Thyroid gland (tissue), 4 donors: ENCODE measurements at places on chromosomes 5 and 9. TPM values are rescaled to one million over a fixed set of nuclear protein-coding genes. Genes with fewer than 3 reads are reported as not detected.

- no peak for DNase-seq
Observed at GRCh38 chr5:100789694-100790093, 113.4 kb downstream of the ST8SIA4 start.

- DNase-seq, result no peak
Observed at GRCh38 chr5:166906991-166907713, 1384.3 kb upstream of the WWC1 start.

DNA sequence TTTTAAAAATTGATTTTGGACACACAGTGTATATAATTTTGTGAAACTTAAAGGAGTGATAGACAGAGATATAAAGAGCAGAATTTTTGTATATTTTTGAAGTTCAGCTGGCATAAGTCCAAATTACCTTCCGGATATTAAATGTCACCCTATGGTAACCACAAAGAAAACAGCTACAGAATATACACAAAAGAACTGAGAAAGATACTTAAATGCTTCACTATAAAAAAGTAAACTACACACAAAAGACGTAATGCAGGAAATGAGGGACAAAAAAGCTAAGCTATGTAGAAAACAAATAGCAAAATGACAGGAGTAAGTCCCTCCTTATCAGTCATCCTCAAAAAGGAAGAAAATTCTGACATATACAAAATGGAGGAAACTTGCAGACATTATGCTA lies 29.4 kb downstream of the HACD4 start:
- no peak for DNase-seq

DNA sequence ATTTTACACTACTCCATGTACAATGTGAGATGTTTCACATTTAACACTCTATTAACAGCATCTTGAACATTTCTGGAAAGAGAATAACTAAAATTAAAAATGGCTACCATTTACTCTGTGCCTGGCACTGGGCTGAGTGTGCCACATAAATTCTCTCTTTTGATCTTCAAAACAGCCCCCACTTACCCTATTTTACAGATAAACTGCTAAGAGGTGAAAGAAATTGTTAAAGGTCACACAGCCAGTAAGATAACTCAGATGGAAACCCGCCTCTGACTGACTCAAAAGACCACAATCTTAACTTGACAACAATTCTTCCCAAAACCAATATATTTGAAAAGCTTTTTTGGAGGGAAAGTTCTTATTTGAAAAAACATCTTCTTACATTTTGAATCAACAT lies 97.3 kb downstream of the MAPKAP1 start:
- DNase-seq, result no peak

The SMIM33 gene
- not detected for total RNA-seq

The PCDHGB7 gene
- total RNA-seq, result 19.7 TPM

GRCh38 chr5:3177338-3177737 lies 418.3 kb upstream of the IRX1 start:
- no peak for DNase-seq

DNA sequence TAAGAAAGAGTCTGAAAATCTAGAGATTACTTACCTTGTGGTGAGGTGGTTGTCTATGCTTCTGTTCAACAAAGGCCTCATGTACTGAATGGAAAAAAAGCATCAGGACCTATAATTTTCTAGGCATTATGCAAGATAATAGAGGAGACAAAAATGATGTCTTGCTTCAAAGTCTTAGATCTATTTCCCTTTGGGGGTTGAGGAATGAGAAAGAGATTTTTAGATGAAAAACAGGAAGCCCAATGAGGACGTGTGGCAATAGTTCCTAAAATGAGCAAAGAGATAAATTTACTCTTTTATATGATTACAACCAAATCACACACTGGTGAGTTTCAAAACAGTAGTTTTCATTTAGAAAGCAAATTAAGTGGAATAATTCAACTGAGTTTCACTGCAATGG lies 99.5 kb downstream of the GHR start:
- no peak for DNase-seq

DNA sequence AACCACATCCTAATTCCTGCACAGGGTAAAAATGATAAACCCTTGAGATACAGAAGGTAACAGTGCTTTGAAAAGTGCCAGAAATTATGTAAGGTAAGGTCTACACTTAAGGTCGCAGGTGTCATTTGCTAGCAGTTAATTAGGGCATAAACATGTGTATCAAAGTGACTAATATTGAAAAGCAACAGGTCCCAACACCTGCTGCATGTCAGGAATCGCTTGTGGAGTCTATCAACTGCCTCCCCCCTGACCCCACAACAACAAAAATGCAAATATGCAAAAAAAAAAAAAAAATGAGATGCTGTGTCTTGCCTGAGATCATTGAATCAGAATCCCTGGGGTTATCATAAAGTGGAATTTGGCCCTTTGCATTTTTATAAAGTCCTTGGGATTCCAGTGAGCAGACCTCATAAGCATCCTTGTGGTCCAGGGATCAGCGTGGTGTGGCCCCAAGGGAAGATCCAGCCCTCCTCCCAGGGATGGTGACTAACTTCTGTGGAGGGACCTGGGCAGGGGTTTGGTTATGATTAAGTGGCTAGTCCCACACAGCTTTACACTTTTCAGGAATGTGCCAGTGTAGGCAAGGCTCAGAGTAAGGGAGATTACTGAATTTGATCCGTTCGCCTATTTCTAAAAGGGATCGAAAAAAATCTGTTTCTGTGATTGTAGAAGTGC lies 92.5 kb upstream of the TNFSF8 start:
- DNase-seq, result no peak

- DNase-seq, result no peak
Observed at GRCh38 chr9:91760906-91761305, 189.1 kb downstream of the ROR2 start.

- DNase-seq, result peak; percentile 94
Observed at GRCh38 chr5:37900692-37901091, 60.9 kb upstream of the GDNF start.

The FYB1 gene
- total RNA-seq, result 4.6 TPM

The WDR31 gene
- total RNA-seq, result 7.3 TPM

The INSYN2B gene
- total RNA-seq, result not detected

The LECT2 gene
- not detected for total RNA-seq

DNA sequence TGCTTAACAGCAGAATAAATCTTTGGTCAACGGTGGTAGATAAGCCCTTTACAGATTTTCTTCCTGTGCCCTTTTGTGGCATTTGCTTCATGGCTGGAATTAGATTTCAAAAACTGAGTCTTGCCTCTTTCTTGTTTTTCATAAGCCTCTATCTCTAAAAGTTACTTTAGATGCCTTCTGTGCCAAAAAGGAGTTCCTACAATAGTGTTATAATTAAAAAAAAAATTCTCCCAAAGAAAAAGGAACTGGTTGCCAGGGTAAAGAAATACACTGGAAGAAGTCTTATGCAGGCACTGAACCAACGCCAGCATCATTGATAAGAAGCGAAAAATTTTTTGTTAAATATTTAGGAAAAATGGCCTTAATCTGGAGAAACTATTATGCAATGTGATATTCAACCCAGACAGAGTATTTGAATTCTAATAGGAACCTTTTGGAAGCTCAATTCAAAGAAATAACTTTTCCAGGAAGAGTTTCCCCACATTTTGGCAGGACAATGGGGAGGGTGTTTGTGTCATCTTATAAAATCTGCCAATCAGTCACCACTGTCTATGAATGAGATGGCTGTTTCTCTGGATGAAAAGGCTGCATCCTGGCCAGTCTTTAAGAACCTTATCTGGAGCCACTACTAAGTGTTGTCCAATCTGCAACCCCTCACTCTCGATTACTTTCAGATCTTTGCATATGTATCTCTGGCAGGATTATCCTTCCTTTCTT lies 608.1 kb downstream of the PDE4D start:
- no peak for DNase-seq

GRCh38 chr9:16367605-16368231 lies 502.8 kb downstream of the BNC2 start:
- no peak for DNase-seq

The DBH gene
- not detected for total RNA-seq

The IFT74 gene
- total RNA-seq, result 25.7 TPM

The FCN2 gene
- total RNA-seq, result 0.93 TPM

The GTF3C4 gene
- total RNA-seq, result 25.0 TPM

The PCDHB2 gene
- 4.2 TPM for total RNA-seq

The CCT5 gene
- 186 TPM for total RNA-seq

GRCh38 chr9:133905493-133905892 lies 86.6 kb downstream of the VAV2 start:
- DNase-seq, result no peak

The OR1J1 gene
- total RNA-seq, result not detected

DNA sequence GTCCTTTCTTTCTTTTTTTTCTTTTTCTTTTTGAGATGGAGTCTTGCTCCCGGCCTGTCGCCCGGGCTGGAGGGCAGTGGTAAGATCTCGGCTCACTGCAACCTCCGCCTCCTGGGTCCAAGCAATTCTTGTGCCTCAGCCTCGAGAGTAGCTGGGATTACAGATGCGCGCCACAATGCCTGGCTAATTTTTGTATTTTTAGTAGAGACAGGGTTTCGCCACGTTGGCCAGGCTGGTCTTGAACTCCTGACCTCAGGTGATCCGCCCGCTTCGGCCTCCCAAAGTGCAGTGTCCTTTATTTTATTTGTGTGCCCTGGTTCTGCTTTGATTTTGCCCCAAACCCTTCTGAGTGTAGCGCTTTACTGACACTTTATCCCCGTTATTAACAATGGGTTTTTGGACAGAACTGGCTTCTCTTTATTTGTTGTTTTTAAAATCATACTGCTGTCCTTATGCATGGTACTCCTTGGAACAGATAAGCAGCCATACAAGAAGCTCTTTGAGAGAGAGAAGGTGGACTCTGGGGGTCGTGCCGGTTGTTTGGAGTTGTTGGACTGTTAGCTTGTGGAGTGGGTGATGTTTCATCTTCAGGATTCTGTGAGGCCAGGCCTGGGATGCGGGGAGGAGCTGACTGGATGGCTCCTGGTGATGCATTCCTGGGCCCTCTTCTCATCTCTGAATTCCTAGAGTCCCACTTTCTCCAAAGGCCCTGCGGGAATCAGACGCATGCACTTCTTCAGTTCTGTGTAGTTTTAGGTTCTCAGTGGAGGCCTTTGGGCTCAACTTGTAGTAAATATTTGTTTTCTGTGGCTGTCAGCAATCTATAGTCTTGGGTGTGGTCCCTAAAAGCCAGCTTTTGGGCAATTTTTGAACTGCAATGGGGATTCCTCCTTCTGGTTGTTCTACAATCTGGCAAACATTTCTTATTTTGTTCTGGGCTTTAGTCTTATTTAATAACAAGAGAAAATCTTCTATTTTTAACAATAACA lies 47.8 kb downstream of the PTTG1 start:
- DNase-seq, result no peak

DNA sequence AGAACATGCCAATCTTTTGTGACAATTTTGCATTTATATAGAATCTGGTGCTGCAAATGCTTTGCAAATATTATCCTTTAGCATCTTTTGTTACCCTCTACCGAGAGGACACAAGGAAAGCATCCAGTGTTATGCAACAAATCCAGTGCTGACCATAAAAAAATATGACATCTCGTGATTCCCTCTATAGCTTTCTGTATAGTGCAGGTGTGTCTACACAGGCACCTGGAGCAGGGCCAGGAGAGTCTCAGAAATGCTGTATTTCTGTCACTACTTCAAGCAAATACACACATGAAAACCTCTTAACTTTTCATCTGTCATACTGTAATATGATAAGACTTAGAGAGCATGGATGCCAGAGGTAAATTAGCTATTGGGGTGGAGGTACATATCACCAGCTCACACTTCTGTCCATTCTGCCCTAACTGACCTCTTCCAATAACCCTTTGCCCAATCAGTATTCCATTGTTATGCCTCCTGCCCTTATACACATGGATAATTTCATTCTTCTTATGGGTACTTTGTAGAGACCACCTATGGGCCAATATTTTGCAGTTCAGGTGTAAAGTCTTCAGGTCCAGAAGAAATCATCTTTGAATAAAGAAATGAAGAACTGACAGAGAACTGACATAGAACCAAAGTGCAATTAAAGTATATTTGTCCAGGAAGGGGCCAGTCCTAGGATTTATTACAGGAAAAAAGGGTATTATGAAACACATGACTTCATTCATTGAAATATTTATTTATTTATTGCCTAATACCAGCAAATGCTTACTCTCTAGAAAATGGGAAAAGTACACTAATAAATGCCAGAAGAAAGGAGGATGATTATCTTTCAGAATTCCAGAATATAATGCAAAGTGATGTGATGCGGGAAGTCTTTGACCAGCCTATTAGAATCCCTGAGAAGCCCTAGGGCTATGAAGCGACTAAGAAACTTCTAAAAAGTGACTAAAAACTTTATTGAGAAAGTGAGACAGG lies 106.5 kb downstream of the EPB41L4A start:
- DNase-seq, result no peak

The GABRP gene
- total RNA-seq, result not detected

The BARHL1 gene
- not detected for total RNA-seq

- DNase-seq, result no peak
Observed at GRCh38 chr5:160524827-160525226, 103.2 kb downstream of the PTTG1 start.

- no peak for DNase-seq
Observed at GRCh38 chr5:174773371-174773770, 49.0 kb downstream of the MSX2 start.

GRCh38 chr9:108437656-108438055 lies 418.1 kb downstream of the ACTL7B start:
- DNase-seq, result no peak

The CSNK1A1 gene
- 191 TPM for total RNA-seq

GRCh38 chr5:135106610-135107471 lies 72.8 kb upstream of the PITX1 start:
- DNase-seq, result no peak

DNA sequence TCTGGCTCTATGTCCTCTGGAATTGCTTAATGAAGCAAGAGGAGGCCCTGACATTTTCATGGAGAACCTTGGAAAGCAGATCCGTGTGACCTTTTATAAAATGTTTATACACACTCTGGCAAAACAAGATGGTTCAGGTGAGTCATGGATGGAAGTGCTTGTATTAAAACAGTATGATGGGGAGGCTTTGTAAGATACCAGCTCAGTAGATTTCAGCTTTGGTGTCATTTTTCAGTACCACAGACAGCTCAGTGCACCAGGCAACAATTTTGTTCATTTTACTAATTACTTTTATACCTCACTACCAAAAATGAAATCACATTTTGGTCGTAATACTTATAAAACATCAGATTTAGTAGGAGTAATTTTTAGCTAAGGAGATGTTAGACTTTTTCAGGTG lies 5.2 kb downstream of the KCNN2 start:
- DNase-seq, result no peak

DNA sequence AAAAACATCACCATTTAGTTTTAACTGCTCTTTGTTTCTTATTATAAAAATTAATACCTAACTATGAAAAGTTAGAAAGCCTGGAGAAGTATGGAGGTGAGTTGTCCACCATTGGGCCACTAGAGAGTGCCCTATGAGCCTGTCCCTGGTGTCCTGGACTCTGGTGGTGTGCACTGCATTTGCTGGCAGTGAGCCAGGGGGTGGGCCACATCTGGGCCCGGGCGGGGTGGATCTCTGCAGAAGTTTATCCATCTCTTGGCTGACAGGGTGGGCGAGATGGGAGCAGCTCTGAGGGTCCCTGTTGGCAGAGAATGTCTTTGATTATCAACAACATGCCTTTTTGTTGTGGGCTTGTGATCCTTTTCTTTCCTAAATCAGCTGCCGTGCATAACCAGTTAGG lies 8.2 kb downstream of the TENT4A start:
- no peak for DNase-seq
